ENCODE measurements at places on chromosomes 12 and 14.

- no peak for DNase-seq
- no peaks in the 10 kb centered on the region for H3K27me3 ChIP-seq
- no peak overlapping the region for H3K4me3 ChIP-seq
Observed at GRCh38 chr14:24343795-24344660, 4.2 kb upstream of the RIPK3 start.

DNA sequence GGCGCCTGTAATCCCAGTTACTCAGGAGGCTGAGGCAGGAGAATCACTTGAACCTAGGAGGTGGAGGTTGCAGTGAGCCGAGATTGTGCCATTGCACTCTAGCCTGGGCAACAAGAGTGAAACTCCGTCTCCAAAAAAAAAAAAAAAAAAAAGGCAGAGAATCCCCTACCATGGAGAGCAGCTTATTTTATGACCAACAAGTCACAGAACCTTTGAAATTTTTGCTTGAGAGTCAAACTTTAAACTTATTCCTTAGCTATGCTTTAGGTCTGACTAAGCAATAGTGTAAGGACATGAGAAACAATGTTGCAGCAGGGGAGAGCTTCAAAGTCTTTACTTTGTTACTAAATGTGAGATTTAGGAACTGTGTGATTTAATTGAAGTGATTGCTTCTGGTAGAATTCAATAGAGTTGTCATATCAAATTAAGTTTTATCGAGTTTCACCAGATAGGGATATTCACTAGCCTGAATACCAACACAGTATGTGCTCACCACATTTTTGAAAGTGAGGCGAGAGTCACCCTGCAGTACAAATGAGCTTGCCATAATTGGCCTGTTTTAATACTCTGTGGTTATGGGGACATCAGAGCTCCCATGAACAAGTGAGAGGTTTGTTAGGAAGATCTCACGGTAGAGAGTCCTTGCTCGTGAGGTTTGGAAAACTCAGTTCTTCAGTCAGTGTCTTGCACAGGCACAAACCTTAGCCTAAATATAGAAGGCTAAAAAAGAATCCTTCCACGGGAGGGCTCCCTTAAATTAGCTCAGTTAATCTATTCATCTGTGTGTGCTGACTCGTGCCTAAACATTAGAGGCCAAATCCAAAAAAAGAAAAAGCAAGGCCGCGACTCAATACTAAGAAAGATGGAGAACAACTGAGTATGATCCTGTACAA, 108.6 kb downstream of the SAMD4A start:
- no peaks in the 10 kb centered on the region for H3K27me3 ChIP-seq
- H3K36me3 ChIP-seq = no peaks in the 10 kb centered on the region
- no peak for DNase-seq

DNA sequence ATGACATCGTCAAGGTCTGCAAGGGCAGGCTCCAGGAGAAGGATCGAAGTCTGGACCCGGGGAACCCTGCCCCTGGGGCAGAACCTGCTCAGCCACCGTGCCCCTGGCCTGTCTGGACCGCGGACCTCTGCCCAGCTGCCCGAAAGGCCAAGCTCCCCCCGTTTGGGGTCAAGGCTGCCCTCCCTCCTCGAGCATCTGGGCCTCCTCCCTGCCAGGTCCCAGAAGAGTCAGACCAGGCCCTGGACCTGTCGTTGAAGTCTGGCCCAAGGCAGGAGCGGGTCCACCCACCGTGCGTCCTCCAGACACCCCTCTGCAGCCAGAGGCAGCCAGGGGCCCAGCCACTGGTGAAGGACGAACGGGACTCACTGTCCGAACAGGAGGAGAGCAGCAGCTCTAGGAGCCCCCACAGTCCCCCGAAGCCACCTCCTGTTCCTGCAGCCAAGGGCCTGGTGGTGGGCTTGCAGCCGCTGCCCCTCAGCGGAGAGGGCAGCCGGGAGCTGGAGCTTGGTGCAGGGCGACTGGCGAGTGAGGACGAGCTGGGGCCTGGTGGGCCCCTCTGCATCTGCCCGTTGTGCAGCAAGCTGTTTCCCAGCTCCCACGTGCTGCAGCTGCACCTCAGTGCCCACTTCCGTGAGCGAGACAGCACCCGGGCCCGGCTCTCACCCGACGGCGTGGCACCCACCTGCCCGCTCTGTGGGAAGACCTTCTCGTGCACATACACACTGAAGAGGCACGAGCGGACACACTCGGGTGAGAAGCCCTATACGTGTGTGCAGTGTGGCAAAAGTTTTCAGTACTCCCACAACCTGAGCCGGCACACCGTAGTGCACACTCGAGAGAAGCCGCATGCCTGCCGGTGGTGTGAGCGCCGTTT, 856 bp downstream of the ZBTB42 start:
- H3K27ac ChIP-seq = peak overlapping the region; percentile 80
- H3K27me3 ChIP-seq = no peaks in the 10 kb centered on the region
- no peak for DNase-seq
- peak overlapping the region; percentile 77 for H3K4me3 ChIP-seq
- no peaks in the 10 kb centered on the region for H3K36me3 ChIP-seq

- H3K36me3 ChIP-seq = peaks cover 10% of the 10 kb centered on the region
- H3K27me3 ChIP-seq = no peaks in the 10 kb centered on the region
- H3K4me3 ChIP-seq = no peak overlapping the region
- no peak for DNase-seq
- peaks cover 12% of the 10 kb centered on the region for H3K4me1 ChIP-seq
Observed at GRCh38 chr12:116002890-116003536, 274.5 kb downstream of the MED13L start.

GRCh38 chr14:85566603-85567002, 36.7 kb downstream of the FLRT2 start:
- no peaks in the 10 kb centered on the region for H3K36me3 ChIP-seq
- no peak for DNase-seq

DNA sequence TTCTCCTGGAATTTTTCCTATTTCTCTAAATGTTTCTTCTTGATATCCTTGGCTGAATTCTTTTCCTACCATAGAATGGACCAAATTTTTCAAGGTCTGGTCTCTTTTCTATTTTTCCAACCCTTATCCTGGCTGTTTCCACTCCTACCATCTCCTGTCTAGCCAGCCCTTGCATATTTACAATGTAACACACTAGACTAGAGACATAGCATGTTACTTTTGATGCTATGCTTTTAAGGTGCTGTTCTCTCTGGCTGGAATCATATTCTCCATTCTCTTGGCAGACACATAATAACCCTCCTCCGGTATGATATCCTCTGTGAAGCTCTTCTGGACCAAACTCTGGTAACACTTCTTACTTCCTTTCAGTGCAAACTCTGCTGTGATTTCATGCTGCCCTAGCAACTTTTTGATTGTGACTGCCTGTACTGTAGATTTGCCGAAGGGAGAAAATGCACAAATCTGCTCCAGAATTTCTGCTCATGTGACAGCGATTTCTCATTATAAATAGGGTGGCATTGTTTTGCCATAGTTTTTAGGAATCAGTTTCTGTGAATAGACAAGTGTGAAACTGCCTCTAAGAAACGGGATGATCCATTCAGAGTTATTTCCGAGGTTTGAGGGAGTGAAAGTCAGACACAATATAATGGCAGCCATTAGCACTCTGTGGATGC, 284.4 kb downstream of the MDGA2 start:
- no peaks in the 10 kb centered on the region for H3K36me3 ChIP-seq
- no peaks in the 10 kb centered on the region for H3K27me3 ChIP-seq
- H3K4me1 ChIP-seq = no peaks in the 10 kb centered on the region

Measured in ascending aorta (tissue), 2 donors.